Endothelial cell (in vitro differentiated cells): ENCODE measurements at places on chromosomes 2 and 18. TPM values are rescaled to one million over a fixed set of nuclear protein-coding genes. Genes with fewer than 3 reads are reported as not detected.

The ANO7 gene
- 16.1 TPM for total RNA-seq

The VWA3B gene
- not detected for total RNA-seq

The LIMS3 gene
- total RNA-seq: 10.0 TPM

The CCDC141 gene
- 0.67 TPM for total RNA-seq

The IL1A gene
- 0.26 TPM for total RNA-seq

The CRYGC gene
- total RNA-seq: not detected

The NEB gene
- total RNA-seq: 0.64 TPM

The EML6 gene
- 0.90 TPM for total RNA-seq

The HNMT gene
- total RNA-seq: 4.6 TPM

The CFAP210 gene
- 0.41 TPM for total RNA-seq

The ATP8B1 gene
- 66.7 TPM for total RNA-seq

The RGPD3 gene
- total RNA-seq: 0.15 TPM

The SLC40A1 gene
- 90.9 TPM for total RNA-seq

The AQP12B gene
- not detected for total RNA-seq

The DNAH7 gene
- 2.6 TPM for total RNA-seq

The TUBB8B gene
- total RNA-seq: 1.4 TPM

The SLC30A3 gene
- not detected for total RNA-seq
